ENCODE measurements at places on chromosomes 2 and 18.

- no peak for DNase-seq
These were observed 1558.6 kb upstream of the NXPH2 start for GRCh38 chr2:140338795-140339194.

- DNase-seq, result no peak
These were observed 439.3 kb upstream of the MAP2 start for GRCh38 chr2:208984376-208985090.

DNA sequence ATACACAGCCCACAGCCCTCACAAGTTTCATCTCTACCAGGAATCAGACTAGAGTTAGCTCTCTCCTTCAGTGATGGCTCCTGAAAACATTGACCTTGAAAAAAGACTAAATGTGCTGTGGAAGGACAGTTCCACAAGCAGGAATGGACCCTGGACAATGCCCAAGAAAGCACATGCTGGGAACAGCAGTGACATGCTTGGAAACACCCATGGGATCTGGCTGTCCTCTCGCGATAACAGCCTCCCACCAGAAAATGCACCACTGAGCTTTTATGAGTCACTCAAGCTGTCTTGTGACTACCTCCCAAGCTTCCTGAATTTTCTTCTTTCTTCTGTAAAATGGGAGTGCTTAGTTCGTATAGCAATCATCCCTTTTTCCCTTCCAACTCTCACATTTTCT lies 269.2 kb downstream of the LRATD1 start:
- no peak for DNase-seq

- no peak for DNase-seq
These were observed 288.7 kb downstream of the MBD2 start for GRCh38 chr18:53935803-53936202.

GRCh38 chr18:39998317-39998716 lies 1956.7 kb upstream of the PIK3C3 start:
- no peak for DNase-seq

DNA sequence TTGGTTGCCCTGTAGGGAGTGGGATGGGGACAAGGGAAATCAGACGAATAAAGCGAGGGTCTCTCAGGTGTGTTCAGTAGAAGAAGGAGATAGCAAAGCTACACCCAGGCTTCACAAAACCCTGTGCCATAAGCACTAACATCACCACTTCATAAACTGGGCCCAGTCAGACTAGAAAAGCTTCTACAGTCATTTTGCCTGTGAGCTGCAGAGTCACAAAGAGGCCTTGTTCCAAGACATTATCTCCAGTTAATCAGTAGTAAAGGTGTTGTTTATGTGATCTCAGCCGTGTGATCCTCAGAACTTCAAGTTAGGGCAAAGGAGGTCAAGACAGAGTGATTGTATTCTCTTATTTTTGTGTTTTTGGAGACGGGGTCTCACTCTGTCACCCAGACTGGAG lies 148.0 kb downstream of the GALR1 start:
- no peak for DNase-seq

- no peak for DNase-seq
These were observed 113.7 kb downstream of the EPB41L3 start for GRCh38 chr18:5430131-5430530.

- no peak for DNase-seq
These were observed 2.8 kb downstream of the ZCCHC2 start for GRCh38 chr18:62525608-62526007.

GRCh38 chr2:98828369-98828744 lies 97.4 kb upstream of the MGAT4A start:
- no peak for DNase-seq

DNA sequence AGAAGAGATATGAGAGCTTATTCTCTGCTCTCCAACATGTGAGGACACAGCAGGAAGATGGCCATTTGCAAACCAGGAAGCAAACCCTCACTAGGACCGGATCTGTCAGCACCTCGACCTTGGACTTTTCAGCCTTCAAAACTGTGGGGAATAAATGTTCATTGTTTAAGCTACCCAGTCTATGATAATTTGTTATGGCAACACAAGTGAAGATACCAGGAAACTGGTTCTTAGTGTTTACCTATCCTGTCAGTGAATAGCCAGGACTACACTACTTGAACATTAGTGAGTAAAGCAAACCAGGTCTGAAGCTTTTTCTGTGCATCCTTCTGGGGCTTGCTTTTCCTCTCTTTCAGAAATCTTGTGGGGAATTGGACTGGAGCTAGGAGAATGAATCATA lies 44.4 kb upstream of the BARD1 start:
- no peak for DNase-seq

DNA sequence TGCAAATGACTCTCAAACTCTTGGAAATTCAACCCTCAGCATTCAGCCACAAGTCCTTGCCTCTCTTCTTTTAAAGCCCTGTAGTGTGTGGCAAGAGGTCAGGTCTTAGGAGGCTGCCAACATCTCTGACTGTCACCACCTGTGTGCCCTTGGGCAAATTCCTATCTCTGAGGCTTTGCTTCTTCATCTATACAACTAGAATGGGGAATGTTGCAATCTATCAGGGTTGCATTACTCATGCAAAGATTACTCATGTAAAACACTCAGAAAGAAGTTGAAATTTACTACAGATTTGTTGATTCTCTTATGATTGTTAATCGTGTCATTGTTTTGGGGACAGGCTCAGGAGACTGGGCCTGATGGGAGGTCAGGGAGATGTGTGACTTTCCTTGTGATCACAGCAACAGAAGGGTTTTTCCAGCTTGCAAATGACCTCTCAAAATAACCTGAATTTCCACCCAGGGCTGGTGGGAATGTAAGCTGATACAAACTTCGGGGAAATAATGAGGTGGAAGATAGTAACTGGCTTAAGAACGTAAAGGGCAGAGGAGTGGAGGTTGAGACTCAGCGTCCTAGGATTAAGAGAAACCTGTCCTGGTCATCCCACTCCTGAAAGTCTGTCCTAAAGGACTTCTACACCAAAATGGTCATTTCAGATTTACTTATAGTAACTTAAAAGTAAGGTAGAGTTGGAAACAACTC lies 32.1 kb upstream of the SIGLEC15 start:
- DNase-seq, result no peak

DNA sequence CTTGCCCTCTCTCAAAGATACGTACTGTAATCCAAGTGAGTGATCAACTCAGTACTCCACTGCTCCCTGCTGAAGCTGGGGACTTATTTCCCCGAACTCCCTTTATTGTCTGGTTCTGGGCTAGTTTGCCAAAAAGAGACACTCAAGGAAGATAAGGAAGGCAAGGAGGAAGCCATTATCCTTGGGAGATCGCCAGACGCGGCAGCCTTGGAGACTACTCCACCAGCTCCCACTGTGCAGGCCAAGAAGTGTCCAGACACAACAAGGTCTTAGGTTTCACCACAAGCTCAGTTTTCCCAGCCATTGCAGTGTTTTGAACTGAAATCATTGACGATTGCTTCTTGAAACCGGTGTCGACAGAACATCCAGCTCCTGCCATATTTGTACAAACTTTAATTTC lies 439.6 kb upstream of the UBE2E3 start:
- DNase-seq, result no peak

GRCh38 chr2:18049325-18049724 lies 170.9 kb downstream of the KCNS3 start:
- DNase-seq, result no peak

GRCh38 chr2:162241571-162241970 lies 1.7 kb downstream of the FAP start:
- no peak for DNase-seq

DNA sequence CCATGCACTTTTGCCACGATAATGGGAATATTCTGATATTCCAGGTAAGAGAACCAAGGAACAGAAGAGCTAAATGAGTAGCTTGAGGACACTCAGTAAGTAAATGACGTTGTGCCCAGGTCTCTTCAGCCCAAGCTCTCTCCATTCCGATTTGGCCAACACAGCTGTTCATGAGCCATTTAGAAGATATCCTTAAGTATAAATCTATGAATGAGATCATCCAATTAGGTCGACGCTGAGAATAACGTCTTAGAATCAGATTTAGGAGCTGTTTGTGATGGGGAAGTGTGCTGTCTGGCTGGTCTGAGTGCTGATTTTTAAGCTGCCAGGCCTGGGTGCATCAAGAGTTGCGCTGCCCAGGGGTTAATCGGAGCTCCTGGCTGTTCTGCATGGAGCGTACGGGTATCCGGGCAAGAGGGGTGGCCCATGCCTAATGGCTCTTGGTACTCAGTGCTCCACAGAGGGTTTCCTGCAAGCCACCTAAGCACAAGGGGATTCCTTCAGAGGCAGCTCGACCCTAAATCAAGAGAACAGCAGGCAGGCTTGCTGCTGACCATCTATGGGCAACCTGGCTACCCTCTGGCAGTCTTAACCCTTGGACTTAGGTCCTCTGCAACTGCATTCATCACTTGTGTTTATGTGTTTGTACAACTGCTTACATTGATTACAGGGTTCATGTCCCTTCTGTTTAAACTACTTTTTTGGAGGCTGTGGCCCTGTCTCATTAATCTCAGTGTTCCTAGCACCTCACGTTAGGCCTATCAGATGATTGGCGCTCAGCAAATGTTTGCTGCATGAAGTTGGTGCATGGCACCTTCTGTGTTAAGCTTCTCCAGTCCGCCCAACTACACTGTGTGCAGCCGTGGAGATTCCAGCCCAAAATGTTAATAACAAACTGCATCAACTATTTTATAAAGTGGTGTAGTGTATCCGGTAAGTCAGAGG lies 31.9 kb downstream of the SOX11 start:
- no peak for DNase-seq

DNA sequence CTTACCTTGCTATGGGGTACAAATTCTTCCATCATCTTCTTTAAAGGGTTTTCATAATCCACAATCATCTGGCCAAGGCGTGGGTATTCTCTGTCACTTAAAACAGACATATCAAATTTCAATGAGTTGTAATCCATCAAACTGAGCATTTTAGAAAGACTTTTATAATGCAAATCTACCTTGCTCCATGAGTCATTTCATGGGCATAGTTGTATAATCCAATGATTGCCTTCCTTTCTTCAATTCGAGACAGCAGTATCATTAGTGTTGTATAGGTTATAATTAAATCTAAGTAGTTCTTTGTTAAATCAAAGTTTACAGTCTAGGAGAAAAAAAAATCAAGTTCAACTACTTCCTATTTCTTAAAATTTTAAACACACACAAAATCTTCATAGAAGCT lies 36.3 kb downstream of the NCKAP1 start:
- no peak for DNase-seq
